ENCODE measurements at places on chromosomes 6 and 20.

- DNase-seq = no peak
Measured at GRCh38 chr20:15302075-15302474, 964.7 kb upstream of the FLRT3 start.

DNA sequence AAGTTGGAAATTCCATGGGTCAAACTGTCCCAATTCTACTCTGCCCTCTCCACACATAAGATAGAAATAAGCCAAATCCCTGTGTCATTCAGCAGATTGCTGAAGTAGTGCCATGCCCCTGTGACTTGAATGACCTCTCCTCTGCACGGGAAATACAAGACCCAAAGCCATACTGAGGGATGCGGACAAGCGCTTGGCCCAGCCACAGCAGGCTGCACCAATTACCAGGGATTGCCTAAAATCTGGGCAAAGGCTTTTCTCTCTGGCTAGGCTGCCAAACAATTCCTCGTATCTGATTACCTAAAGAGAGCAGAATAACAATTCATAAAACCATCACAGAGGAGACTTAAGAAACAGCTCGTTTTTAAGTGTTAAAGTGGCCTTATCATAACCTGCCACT, 421.8 kb upstream of the JARID2 start:
- no peak for DNase-seq

DNA sequence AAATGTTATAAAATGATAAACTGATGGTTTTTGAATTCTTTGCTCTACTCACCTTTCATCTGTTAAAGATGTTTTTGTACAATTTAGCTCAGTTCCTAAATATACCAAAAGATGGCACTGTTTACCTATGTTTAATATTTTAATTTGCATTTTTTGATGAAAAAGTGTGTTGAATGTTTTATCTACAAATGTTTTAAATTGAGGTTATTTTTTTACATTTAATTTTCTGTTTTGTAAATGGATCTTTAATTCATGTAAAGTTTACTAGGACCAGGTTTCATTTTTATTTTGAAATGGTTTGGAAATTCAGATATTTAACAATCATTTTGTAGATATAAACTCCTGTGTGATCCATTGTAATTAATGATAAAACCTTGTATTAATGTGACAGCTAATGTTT, 30.0 kb downstream of the CDKAL1 start:
- DNase-seq = no peak

DNA sequence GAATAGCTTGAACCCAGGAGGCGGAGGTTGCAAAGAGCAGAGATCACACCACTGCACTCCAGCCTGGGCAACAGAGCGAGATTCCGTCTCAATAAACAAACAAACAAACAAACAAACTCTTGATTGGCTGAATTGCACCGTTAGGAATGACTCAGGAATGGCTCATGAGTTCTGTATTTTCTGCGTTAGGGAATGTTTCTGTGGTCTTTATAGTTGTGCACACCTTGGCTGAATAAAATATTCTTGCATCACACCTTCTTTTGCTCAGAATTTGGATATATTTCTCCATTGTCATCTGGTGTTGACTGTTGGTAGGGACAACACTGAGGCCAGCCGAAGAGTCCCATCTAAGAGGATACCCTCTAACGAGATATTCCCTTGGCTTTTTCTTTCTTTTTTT, 19.6 kb upstream of the PI16 start:
- no peak for DNase-seq

DNA sequence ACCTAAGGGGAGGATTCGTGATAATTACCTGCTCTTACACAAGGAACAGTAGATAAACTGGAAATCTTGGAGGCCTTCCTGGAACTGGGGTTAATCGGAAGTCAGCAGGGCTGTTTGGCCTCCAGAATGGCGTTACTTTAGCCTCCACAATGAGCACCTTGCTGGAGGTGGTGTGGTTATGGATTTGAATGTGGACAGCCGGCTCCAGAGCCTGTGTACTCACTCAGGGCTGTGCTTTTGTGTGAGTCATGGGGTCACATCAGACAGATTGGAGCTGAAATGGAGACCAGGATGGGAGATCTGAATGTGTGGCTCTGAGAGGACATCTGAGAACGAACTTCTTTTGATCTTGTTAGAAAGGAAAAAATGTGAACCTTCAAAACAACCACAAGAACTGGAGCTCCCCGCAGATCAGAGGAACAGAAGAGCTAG, 30.4 kb downstream of the IGF2R start:
- no peak for DNase-seq

- DNase-seq = peak; percentile 14
Measured at GRCh38 chr6:52994839-52995088, 320 bp downstream of the GSTA4 start.

- DNase-seq = no peak
Measured at GRCh38 chr6:126091466-126091865, 105.1 kb downstream of the TRMT11 start.

DNA sequence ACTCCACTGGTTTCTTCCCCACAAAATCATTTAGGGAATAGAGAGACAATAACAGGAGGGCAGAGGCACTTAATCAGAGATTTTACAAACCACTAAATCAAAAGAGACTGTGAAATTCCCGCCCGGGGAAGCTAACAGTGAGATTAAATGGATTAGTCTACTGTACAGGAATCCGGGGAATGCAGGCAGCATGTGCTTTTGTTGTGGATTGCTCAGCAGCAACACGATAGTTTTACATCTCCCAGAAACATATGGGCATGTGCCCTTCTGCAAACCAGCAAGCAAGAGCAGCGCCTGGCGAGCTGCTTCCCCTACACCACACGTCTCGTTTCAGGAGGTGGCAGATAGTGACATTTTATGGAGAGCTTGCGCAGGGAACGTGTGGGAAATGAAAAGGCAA, 382.3 kb downstream of the CD83 start:
- no peak for DNase-seq

DNA sequence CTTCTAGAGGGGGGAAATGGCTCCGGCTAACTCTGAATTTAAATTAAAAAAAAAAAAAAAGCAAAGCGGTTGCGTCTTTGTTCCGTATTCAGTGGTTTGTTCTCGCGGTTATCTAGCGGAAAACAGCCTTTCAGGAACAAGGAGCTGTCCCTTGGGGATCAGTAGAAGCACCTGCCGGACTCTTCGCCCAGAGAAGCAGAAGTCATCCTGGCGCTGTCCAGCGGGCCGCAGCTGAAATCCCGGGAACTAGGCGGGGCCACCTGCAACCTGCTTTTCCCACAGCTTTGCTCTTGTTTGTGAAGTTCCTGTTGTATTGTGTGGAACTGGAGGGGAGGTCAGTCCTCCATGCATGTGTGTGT, 43.9 kb upstream of the GJE1 start:
- no peak for DNase-seq

DNA sequence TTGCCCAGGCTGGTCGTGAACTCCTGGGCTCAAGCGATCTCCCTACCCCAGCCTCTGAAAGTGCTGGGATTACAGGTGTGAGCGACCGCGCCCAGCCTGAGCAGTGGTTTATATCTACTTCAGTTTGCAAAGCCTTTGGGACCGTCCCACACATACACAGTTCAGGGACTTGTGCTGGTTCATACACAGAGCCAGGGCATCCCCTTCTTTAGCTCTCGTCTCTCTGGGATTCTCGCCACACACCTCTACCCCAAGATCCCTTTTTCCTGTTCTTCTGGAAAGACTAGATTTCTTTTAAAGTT, 12.5 kb downstream of the CAP2 start:
- no peak for DNase-seq

GRCh38 chr6:134047673-134048072, 4.8 kb downstream of the SLC2A12 start:
- DNase-seq = no peak

DNA sequence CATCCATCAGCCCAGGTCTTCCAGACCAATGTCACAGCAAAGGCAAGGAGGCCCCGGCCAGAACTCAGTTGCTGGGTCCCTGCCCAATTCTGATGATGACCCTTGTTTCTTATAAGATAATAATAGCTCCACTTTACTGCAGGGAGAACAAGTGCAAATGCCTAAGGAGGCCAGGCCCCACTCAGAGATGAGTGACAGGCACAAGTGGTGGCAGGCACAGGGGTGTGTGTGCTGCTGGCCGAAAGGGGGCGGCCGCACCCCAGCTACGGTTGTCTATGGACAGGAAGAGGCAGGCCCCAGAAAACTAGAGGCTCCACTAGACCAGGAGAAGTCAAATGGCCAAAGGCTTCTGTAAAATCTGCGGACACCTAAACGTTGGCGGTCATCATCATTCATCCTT, 28.6 kb downstream of the GNAS-AS1 start:
- no peak for DNase-seq

- no peak for DNase-seq
Measured at GRCh38 chr6:43286980-43287716, 10.9 kb upstream of the SLC22A7 start.

GRCh38 chr6:111382476-111383294, 100.3 kb downstream of the REV3L start:
- DNase-seq = no peak

DNA sequence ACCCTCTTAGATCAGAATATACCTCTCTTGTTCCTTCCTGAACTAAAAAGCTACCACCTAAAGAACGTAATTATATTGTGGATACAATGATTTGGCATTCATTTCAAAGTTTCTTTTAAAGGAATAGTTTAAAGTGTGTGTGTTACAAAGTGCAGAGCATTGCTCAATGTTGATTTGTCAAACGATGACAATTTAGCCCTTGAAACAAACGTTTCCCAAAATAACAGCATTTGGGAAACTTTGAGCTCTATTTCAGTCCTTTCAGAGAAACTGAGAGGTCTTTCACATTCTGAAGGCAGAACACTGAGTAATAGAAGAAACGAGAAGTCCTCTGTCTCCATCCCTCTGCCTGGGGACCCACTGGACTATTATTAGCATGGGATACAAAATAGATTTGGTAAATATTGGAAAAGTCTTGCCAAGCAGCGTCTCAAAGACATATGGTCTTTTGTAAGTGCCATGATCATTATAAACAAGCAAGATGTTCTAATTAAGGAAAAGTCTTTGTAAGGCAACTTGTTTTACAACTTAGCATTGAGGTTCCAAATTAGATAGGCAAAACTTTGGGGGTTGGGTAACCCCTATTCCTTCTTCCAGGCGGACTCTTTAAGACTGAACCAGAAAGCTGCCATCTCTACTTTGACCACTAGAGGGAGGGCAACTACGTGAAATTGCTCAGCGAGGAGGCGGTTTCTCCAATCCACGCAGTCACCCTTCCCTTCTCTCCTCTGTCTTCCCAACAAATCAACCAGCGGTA, 208.8 kb downstream of the RNF144B start:
- DNase-seq = peak; percentile 11

DNA sequence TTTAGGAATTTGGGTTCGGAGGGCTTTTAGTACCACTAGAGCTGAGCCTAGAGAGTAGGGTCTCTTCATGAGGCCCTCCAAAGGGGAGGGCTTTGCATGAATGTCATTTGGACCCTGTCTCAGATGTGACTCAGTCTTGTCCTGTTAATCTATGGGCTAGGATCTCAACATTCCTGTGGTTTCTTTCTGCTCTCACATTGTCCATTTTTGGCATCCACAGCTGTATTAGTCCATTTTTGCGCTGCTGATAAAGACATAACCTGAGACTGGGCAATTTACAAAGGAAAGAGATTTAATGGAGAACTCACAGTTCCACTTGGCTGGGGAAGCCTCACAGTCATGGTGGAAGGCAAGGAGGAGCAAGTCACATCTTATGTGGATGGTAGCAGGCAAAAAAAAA, 61.0 kb downstream of the CRYBG1 start:
- DNase-seq = no peak

DNA sequence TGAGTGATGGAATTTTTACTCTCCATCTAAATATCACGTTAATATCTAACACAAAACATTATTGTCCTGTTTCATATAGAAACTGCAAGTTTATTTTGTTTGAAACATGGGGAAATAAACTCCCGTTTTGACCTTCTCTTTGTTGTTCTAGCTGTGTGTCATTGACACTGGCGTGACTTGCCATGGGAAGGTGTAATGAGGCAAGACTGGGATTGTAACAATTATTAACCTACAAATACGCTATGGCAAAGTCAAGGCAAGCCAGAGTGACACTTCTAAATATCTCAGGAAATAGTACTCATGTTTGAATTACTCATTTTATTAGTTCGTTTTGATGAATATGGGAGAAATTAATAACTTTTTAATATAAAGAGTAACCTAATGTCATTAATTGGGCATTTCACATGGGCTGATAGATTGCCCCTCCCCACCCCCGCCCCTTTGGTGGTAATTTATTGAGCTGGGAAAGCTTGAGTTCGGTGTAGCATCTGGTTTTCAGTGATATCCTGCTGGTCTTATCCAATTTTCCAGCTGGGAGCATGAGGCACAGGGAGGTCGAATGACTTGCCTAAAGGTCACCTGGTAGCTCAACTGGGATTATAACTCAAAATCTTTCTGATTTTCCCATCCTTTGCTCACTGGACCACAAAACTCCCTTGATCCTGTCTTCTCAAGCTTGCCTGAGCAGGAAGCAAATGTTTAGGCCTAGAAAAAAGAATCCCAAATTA, 380.6 kb upstream of the JAG1 start:
- no peak for DNase-seq

- no peak for DNase-seq
Measured at GRCh38 chr6:14992382-14992781, 253.5 kb upstream of the JARID2 start.

DNA sequence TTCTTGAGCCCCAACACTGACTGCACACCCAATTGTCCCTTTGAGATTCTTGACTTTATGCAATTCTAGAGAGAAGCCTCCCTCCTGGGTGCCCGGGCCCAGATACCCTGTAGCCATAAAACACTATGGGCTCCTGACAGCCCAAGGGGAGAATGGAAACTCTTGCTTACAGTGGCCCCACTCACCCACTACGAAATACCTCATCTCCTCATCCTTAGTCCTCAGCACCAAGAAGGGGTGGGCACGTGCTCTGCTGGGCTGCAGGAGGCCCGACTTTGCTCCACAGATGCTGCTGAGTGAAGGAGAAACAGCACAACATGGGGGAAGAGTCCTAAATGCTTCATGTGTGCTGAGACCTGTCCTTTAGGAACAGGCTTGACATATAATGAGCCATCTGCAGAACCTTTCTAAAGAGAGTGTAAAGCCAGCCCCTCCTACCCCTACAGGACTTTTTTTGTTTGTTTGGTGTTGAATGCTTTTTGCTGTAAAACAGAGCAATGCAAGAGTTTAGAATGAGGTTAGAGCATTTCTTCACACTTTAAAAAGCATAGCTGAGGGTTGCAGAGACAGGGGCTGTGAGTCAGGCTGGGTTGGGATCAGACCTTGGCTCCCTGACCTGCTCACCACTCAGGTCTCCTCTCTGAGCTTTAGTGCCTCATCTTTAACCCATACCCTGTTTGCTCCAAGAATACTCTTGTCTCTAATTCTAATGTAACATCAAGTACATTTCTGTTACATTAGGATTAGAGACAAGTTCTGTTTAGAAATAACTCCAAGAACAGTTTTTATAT, 17.6 kb upstream of the SIRPG start:
- no peak for DNase-seq

DNA sequence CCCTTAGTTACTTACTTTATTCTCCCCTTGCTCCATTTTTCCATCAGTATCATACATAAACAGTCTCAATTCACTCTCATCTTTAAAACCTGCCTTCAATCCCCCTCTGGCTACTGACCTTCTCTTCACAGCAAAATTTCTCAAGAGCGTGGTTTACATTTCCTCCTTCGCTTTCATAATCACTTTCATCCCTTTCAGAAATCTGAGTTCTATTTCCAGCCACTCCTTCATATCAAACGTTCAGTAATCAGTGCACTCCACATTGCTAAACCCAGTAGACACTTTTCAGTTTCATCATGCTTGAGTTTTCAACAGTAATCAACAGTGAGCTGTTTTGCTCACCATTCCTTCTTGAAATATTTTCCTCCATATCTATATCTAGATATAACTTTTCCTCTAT, 176.7 kb upstream of the HSF2 start:
- DNase-seq = no peak

Data from activated CD4-positive, alpha-beta T cell treated with anti-CD3 and anti-CD28 coated beads, Interleukin-2, amount 50 U/mL, for 1 hour (primary cell).